ENCODE measurements at places on chromosomes 3 and 15. TPM values are rescaled to one million over a fixed set of nuclear protein-coding genes. Genes with fewer than 3 reads are reported as not detected.

DNA sequence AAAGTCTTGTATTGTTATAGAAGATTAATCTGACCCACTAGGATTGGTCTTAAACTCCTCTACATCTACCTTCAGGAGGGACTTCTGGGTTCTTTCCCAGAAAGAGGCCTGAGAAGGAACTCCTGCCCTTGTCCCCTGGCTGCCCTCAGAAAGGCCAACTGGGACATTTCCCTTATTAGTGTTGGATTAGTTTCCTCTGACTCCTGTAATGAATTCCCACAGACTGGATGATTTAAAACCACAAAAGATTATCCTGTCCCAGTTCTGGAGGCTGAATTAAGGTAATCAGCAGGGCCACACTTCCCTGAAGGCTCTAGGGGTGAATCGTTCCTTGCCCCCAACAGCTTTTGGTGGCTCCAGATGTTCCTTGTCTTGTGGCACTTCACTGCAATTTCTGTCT lies 102.8 kb upstream of the NMNAT3 start:
- H3K36me3 ChIP-seq = no peaks in the 10 kb centered on the region
- no peak for DNase-seq
- no peak overlapping the region for H3K27ac ChIP-seq

Gene EID1
- total RNA-seq = 113 TPM

- H3K4me1 ChIP-seq = no peaks in the 10 kb centered on the region
- H3K4me3 ChIP-seq = no peak overlapping the region
- H3K27ac ChIP-seq = no peak overlapping the region
- no peak for DNase-seq
Observed at GRCh38 chr15:89627256-89627970, 27.9 kb downstream of the KIF7 start.

DNA sequence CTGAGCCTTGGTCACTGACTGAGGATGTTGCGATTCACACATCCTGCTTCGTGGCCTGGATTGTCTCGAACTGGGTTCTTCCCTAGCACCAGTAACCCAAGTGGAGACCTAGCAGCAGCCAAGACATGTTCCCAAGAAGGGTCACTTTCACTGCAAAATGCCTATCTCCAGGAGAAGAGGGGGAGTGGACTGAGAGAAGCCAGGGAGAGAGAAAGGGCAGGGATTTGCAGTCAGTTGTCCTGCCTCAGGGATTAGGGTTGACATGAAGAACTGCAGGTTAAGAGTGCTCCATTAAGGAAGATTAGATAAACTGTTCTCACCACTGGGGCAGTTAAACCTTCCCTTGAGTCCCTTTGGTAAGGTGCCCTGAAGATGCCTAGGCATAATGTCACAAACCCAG lies 5.7 kb upstream of the CD276 start:
- H3K4me1 ChIP-seq = no peaks in the 10 kb centered on the region
- H3K36me3 ChIP-seq = no peaks in the 10 kb centered on the region
- H3K27me3 ChIP-seq = no peaks in the 10 kb centered on the region
- no peak for DNase-seq
- H3K4me3 ChIP-seq = no peak overlapping the region

- H3K27me3 ChIP-seq = no peaks in the 10 kb centered on the region
- H3K36me3 ChIP-seq = no peaks in the 10 kb centered on the region
- H3K4me1 ChIP-seq = peaks cover 25% of the 10 kb centered on the region
Observed at GRCh38 chr3:196186651-196187573, 24.3 kb downstream of the ZDHHC19 start.

- DNase-seq = no peak
- H3K27me3 ChIP-seq = peaks cover 41% of the 10 kb centered on the region
- peaks cover 4% of the 10 kb centered on the region for H3K4me1 ChIP-seq
- no peak overlapping the region for H3K4me3 ChIP-seq
Observed at GRCh38 chr15:65377105-65377975, 462 bp downstream of the IGDCC3 start.

Gene FBXL2
- not detected for total RNA-seq

DNA sequence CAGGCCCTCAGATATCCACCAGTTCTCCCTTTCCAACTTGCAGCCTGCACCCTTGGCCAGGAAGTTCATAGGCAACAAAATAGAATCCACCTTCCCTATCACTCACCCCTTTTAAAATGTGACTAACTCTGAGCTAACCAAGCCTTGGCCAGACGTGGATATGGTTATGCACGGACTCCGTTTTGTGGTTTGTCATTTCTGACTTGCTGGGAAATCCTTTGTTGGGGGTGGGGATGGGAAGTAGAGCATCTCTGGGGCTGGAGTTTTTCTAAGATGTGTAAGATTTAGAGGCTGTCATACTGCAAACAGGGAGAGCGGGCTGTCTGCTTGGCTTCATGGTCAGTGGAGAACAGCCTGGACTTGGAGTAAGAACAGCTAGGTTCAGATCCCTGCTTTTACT lies 62.6 kb downstream of the SMAD3 start:
- H3K4me3 ChIP-seq = no peak overlapping the region
- H3K4me1 ChIP-seq = peaks cover 52% of the 10 kb centered on the region

- H3K36me3 ChIP-seq = no peaks in the 10 kb centered on the region
- no peak for DNase-seq
- no peaks in the 10 kb centered on the region for H3K27me3 ChIP-seq
Observed at GRCh38 chr3:152222327-152222726, 46.4 kb upstream of the MBNL1 start.

Gene CNTN6
- total RNA-seq = not detected

- no peak overlapping the region for H3K27ac ChIP-seq
- no peak overlapping the region for H3K4me3 ChIP-seq
- DNase-seq = no peak
- no peaks in the 10 kb centered on the region for H3K4me1 ChIP-seq
- H3K27me3 ChIP-seq = no peaks in the 10 kb centered on the region
Observed at GRCh38 chr3:149382101-149382467, 4.6 kb upstream of the TM4SF1 start.

DNA sequence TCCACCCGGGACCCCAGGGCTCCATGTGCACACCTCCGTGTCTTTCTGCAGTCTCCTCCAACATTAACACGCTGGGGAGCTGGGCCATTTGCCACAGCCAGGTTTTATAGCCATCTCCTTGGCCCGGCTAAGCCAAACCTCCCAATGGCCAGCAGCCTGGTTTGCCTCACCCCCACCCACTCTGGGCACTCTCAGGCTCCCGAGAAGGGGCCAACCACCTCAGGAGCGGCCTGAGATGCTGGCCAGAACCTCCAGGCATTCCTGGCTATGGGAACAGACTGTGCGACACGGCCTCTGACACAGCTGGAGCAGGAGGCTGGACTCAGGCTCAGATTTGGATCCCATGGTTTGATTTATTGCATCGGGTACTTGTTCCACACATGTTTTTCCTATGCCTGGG lies 289.7 kb downstream of the RPLP1 start:
- peaks cover 18% of the 10 kb centered on the region for H3K4me1 ChIP-seq
- no peak overlapping the region for H3K4me3 ChIP-seq
- no peak overlapping the region for H3K27ac ChIP-seq

Gene PLAAT1
- not detected for total RNA-seq

Gene NOX5
- total RNA-seq = not detected

DNA sequence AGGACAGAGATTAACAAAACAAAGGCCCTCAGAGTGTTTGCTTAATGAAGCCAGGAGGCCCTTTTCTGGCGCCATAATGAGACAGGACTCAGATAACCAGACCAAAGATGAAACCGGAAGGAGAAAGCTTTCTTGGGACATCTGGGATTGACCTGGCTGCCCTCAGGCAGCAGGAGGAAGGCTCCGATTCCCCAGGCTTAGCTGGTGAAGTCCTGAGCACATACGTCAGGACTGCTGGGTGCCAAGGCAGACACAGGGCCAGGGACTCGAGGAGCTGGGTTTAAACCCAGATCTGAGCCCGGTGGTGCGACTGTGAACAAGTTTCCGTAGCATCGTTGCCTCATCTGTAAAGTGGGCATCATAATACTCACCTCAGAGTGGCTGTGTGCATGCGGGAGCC lies 36.7 kb upstream of the HRH1 start:
- H3K4me3 ChIP-seq = no peak overlapping the region
- H3K27me3 ChIP-seq = no peaks in the 10 kb centered on the region
- H3K4me1 ChIP-seq = no peaks in the 10 kb centered on the region
- no peak overlapping the region for H3K27ac ChIP-seq
- H3K36me3 ChIP-seq = no peaks in the 10 kb centered on the region

Gene ULK3
- total RNA-seq = 53.9 TPM

DNA sequence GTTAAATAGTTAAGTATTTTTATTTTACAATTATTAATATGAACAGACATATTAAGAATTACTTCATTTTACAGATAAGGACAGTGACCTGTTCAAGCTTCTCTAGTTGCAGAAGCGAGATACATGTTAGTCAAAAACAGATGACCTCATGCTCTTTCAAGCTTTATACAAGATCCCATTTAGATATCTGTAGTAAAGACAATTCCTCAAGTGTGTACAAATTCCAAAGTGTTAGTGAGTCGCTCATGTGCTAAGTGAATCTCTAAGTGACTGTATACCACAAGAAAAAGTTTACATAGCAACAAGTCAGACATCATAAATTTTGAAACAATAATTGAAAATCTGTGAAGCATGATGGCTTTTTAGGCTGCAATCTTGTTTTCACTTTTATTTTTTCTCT lies 293.8 kb downstream of the ROBO1 start:
- H3K36me3 ChIP-seq = no peaks in the 10 kb centered on the region
- no peak overlapping the region for H3K4me3 ChIP-seq
- no peak for DNase-seq
- no peaks in the 10 kb centered on the region for H3K4me1 ChIP-seq

Data from CD8-positive, alpha-beta memory T cell (primary cell).